SK-N-SH (cell line): ENCODE measurements at places on chromosomes 1 and 21. TPM values are rescaled to one million over a fixed set of nuclear protein-coding genes. Genes with fewer than 3 reads are reported as not detected.

The FMN2 gene
- 7.2 and 13.1 TPM in 2 replicates for polyA plus RNA-seq

The MAB21L3 gene
- polyA plus RNA-seq: not detected in 2 replicates

The GBP6 gene
- not detected in 2 replicates for polyA plus RNA-seq

GRCh38 chr1:160163615-160164014 is 12.2 kb downstream of the ATP1A4 start:
- H3K36me3 ChIP-seq: no peaks in the 10 kb centered on the region
- no peak overlapping the region for H3K4me3 ChIP-seq
- H3K4me1 ChIP-seq: no peaks in the 10 kb centered on the region
- no peak overlapping the region for H3K27ac ChIP-seq
- no peak for DNase-seq

DNA sequence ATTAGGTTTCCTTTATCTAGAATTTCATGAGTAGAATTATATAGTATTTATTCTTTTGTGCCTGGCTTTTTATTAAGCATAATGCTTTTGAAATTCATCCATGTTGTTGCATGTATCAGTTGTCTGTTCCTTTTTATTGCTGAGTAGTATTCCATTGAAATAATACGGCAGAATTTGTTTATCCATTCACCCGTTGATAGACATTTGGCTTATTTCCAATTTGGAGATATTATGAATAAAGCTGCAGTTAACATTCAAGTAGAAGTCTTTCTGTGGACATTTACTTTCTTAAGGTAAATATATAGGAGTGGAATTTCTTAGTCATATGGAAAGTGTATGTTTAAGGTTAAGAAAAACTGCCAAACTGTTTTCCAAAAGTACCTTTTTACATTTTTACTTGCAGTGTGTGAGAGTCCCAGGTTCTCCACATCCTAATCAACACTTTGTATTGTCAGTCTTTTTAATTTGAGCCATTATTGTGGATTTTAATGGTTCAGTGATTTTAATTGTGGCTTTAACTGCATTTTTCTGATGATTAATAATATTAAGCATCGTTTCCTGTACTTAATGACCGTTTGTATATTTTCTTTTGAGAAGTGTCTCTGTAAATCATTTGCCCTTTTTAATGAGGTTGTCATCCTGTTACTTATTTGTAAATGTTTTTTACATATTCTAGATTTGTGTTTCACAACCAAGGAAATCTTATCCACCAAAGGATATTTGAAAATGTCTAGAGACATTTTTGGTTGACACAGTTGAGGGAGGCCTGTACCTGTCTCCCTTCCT is 22.7 kb downstream of the KCTD3 start:
- H3K4me1 ChIP-seq: no peaks in the 10 kb centered on the region
- H3K27me3 ChIP-seq: no peaks in the 10 kb centered on the region
- no peak overlapping the region for H3K27ac ChIP-seq
- no peak for DNase-seq

- H3K4me3 ChIP-seq: no peak overlapping the region
- H3K4me1 ChIP-seq: no peaks in the 10 kb centered on the region
- H3K27ac ChIP-seq: no peak overlapping the region
- peaks cover 24% of the 10 kb centered on the region; the same call in 1 of the 2 replicates for H3K27me3 ChIP-seq
These were observed 1.4 kb downstream of the LAD1 start for GRCh38 chr1:201397675-201398074.

GRCh38 chr1:108154314-108154713 is 45.8 kb downstream of the SLC25A24 start:
- no peak for DNase-seq
- no peak overlapping the region for H3K27ac ChIP-seq
- H3K4me3 ChIP-seq: no peak overlapping the region
